ENCODE measurements at places on chromosomes 1 and 21.

DNA sequence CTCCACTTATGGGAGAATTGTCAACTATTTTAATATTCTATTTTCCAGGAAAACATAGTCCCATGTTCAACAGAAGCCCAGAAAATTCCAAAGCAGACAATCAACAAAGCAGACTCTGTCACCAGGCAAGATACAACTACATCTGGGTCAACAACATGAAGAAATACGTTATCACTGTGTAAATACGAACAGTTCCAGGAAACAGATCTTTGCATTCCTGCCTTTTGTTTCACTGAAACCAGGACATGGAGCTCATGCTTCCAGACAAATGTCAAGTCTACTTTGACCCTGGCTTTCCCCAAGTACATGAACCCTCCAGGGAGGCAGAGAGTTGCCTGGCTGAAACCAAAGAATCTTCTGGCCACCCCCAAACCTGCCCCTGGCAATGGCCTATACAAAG lies 106.7 kb downstream of the SETD4 start:
- DNase-seq = no peak

DNA sequence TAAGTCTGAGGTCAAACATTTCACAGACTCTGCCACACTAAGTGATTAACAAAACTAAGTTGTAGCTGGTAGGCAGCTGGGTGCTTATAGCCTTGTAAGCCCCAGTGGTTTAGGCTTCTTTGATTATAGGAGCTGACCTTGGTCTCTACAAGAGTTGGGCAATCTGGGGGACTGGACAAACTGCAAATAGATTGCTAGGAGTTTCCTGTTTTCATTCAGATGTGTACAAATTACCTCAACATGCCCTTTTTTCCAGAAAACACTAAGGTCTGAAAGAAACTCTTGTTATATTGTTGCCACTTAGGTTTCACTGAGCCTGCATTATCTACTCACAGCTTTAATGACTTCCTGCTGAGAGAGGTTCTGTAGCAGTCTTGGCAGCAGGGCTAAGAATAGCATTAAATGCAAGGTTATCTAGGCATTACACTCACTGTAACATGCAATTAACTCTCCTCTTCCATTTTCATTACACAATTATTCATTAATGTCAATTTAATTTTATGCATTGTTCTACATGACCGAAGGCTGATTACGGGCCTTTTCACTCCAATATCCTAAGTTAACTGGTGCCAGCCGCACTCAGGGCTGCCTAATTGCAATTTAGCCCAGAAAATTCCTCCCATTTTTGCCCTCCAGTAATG lies 314.0 kb downstream of the LMO4 start:
- no peak for DNase-seq

DNA sequence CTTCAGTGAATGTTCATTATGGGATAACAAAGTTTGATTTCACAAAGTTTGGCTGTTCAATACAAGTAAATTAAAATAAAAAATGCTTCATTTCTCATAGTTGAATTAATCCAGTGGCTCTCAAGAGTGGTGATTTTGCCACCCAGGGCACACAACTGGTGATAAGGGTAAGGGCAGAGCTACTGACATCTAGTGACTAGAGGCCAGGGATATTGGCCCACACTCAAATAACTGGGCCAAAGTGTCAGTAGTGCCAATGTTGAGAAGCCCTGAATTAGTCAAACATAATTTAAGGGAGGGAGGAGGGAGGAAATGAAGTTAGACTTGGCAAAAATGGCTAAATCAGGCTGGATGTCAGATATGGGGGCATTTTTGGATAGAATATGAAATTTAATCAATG lies 880.5 kb upstream of the ADGRL4 start:
- no peak for DNase-seq

DNA sequence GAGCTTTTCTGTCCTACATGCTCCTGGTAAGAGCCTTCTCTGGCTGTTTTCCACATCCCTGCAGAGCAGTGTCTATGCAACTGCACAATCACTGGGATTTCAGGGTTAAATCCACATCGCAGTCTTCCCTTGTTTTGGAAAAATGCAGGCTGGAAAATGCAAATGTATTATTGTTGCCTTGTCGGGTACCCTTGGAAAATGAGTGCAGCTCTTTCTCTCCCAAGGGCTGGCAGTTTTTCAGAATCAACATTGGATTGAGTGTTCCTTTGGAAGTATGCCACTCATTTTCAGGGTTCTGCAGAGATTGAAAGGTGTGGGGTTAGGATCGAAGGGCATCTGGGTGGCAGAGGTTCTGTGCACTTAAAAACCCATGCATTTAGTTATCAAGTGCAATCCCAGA lies 3.2 kb downstream of the NOS1AP start:
- DNase-seq = no peak

DNA sequence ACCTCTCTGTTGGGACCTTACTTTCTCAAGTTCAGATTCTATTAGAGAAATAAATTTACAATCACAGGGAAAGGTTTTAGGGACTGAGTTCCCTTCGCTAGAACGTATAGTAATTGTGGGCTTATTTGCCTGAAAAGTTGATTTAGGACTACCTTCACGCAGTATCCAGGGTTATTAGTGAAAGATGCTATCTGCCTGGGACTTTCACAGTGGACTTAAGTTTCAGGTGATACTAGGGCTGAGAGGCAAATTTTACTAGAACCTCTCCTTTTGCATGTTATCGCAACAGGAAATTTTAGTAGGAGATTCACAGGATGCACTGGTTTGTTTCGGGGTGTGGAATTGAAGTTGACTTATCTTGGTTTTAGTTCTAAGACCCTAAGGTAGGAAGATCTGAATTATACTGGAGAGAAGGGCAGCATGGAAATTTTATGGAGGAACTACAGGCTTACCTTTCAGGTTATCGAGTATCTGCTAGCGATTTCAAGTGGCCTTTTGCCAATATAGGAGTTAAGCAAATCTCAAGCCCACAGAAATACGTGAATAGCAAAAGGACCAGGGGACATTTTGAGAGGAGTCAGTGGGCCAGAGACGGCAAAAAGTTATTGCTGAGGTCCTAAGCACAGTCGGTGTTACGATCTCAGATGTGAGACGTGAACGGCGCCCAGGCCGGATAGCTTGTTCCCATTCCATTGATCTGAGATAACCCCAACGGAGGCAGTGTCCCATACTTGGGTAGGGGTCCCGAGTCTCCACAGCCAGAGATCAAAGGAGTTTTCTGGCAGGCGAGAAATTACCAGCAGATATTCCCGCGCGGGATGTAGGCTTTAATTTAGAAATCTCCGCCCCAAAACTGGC lies 723 bp upstream of the GNAI3 start:
- no peak for DNase-seq

GRCh38 chr21:27112186-27112585 lies 145.3 kb upstream of the ADAMTS5 start:
- no peak for DNase-seq

DNA sequence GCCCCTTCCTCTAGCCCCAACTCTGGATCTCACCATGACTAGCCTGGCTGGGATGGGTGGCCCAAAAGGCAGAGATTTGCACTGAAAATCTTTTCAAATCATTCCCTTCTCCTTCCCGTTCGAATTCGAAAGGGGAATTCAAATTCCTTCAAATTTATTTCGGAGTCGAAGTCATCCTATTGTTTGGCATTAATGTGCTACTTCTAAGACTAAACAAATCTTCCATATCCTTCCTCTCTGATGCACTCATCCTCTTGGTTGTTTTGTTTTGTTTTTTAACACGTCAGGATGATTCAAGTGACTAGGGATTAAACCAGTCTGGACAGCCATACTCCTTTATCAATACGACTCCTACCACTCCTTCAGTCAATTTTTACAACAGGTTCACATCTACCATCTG lies 95.5 kb upstream of the SGIP1 start:
- DNase-seq = no peak

- DNase-seq = no peak
Measured at GRCh38 chr1:40102896-40103295, 5.8 kb upstream of the PPT1 start.

- DNase-seq = no peak
Measured at GRCh38 chr1:92310185-92310597, 11.3 kb downstream of the RPAP2 start.

GRCh38 chr1:169321539-169321938 lies 46.1 kb downstream of the NME7 start:
- DNase-seq = no peak

DNA sequence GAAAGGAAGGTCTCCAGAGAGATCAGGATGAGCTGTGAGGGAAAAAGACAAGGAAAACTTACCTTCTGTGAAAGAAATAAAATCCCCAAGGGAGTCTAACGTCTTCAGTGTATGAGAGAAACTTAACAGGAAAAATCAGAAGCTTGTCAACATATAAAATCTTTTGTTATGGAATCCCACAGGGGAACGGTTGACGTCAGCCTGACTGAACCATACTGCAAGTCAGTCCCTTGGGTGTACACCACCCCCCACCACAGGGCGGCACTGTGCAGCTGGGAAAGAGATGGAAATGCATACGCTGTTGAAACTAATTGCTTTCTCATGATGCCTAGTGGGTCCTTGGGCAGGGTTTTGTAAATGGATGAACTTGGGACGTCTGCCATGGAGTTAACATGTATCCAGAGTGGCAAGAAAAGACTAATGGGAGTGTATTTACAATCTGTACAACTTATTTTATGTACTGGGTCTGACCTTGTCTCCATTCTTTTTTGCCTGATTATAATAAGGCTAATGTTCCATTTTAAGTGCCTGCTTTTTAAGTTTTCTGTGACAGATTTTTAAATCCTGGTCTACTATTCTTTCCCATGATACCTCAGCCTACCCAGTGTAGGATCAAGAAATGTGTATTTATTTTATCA lies 22.7 kb downstream of the UTP25 start:
- DNase-seq = peak; percentile 12

DNA sequence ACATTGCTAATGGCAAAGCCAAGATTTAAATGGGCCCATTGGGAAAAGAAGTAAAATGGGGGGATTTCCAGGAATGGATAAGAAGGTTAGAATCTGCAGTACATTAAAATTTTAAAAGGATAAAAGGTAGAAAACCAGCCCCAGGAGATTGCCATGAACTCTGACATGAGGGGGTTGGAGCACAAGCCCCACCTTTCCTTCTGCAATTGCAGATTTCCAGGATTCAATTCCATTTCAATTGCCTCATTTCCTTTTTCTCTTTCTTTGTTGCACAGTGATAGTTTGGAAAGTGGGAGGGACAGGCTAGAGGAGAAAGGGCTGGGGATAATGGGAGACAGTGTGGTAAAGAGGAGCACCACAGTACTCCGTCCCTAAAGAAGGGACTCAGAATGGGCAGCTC lies 238.5 kb upstream of the RAB4A start:
- no peak for DNase-seq

GRCh38 chr1:152497273-152497672 lies 13.3 kb upstream of the LCE5A start:
- DNase-seq = no peak

DNA sequence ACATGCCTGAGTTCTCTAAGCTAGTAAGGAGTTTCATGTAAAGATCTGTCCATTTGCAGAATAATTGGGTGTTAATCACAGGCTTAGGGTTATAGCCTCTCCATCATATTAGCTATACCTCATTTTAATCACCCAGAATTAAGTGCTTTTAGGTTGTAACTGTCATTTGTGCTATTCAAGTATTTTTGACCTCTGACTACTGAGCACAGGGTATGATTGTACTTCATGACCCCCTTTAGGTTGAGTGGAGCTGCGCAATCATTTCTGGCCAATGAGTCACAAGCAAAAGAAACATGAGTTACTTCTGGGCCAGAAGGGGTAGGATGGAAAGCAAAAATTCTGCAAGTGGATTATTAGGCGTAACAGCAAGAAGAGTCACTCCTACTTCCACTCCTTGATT lies 8.4 kb upstream of the SNX7 start:
- no peak for DNase-seq

GRCh38 chr1:207071426-207071825 lies 17.2 kb upstream of the C4BPB start:
- no peak for DNase-seq

DNA sequence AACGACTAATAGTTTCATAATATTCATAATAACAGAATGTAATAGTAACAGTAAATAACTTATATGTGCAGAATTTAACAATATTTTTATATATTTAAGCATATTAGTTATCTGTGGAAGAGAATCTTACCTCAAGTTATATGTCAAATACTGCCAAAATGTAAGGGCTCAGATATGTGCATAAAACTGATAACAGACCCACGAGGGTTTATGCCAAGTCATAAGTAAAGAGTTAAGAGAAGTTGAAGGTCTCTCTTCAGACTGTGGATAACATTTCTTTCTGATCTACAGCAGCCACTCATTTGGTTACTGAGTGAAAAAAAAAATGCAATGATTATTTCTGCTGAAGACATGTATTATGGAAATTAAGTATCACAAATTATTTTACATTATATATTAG lies 1167.8 kb upstream of the NCAM2 start:
- DNase-seq = no peak

DNA sequence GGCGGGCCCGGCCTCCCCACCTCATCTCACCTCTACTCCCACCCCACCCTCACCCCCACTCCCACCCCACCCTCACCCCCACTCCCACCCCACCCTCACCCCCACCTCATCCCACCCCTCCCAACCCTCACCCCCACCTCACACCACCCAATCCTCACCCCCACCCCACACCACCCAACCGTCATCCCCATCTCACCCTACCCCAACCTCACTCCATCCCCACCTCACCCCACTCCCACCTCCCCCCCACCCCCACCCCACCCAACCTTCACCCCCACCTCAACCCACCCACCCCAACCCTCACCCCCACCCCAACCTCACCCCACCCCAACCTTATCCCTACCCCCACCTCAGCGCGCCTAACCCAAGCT lies 13.4 kb downstream of the A3GALT2 start:
- no peak for DNase-seq

GRCh38 chr1:67217417-67217816 lies 51.2 kb downstream of the IL23R start:
- no peak for DNase-seq

DNA sequence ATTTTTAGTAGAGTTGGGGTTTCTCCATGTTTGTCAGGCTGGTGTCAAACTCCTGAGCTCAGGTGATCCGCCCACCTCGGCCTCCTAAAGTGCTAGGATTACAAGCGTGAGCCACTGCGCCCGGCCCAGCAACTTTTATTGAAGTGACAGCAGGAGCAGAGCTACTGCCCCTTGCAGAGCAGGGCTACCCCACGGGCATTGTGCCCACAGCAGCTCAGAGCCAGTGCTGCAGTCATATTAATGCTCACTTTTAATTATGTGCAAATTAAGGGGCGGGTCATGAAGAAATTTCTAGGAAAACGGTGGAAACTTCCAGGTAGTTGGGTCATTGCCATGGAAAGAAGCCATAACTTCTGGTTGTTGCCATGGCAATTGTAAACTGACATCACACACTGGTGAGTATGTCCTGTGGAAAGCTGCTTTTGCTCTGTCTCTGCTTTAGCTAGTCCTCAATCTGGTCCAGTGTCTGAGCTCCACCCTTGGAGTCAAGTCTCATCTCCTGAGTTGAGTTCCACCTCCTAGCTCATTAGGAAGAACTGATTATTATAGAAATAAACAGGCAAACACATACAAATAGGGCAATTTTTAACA lies 127.3 kb upstream of the ADGRL4 start:
- no peak for DNase-seq

GRCh38 chr1:150708595-150708994 lies 11.6 kb upstream of the GOLPH3L start:
- no peak for DNase-seq
